ENCODE measurements at places on chromosomes 4 and X. TPM values are rescaled to one million over a fixed set of nuclear protein-coding genes. Genes with fewer than 3 reads are reported as not detected.
A peak's percentile ranks its signal among the peaks of the same experiment; 100 is the strongest.

MAGEA10 gene
- total RNA-seq, result not detected

RPA4 gene
- total RNA-seq, result not detected

PCSK1N gene
- 9.9 TPM for total RNA-seq

SLC38A5 gene
- 0.04 TPM for total RNA-seq

DNA sequence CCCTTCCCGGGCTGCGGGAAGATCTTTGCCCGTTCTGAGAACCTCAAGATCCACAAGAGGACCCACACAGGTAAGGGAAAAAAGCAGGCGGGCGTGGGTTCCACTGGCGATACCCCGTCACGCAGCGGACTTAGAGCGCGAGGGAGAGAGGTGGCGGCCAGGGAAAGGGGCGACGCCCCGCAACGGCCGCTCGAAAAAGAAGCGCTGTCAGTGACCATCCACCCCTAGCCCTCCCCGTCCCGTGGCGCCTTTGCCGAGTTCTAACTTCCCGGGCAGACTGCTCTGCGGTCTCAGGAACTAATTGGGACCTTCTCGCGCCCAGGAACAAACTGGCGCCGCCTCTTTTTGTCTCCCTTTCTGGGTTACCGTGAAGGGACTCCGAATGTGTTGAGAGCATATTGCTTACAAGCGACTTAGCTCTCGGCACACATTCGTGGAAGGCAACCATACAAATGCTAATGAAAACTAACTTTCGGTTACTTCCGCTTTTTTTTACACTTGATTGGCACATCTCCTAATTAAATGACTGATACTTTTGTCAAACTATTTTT is 1.8 kb downstream of the ZIC3 start:
- no peak for DNase-seq

- no peak for DNase-seq
These were observed 34.9 kb upstream of the CITED1 start for GRCh38 chrX:72340626-72341025.

DNA sequence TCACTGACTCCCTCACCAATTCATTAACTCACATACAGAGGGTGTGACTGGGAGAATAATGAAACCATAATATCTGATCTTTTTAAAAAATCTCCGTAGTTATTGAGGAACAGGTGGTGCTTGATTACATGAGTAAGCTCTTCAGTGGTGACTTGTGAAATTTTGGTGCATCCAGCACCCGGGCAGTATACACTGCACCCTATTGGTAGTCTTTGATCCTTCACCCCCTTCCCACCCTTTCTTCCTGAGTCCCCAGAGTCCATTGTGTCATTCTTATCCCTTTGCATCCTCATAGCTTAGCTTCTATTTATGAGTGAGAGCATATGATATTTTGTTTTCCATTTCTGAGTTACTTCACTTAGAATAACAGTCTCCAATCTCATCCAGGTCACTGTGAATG is 1143.8 kb downstream of the PCDH19 start:
- no peak for DNase-seq

DNA sequence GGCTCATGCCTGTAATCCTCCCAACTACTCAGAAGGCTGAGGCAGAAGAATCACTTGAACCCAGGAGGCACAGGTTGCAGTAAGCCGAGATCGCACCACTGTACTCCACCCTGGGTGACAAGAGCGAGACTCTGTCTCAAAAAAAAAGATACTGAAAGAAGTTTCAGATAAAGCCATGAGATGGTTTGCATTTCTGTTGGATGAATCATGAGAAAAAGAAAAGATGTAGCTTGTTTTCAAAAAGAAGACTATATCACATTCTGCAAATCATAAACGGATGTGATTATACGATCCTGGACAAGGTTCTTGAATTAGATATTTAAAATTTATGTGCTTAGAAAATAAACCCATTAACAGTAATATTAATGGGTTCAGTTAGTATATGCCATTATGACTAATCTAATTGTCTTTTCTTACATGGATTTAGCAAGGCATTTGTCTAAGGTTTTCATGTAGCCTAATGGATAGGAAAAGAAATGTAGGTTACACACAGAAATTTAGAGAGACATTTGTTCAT is 345.9 kb downstream of the SLC7A11 start:
- no peak for DNase-seq

- DNase-seq, result peak; percentile 47
These were observed 56.7 kb upstream of the ATOH1 start for GRCh38 chr4:93771640-93772411.

DNA sequence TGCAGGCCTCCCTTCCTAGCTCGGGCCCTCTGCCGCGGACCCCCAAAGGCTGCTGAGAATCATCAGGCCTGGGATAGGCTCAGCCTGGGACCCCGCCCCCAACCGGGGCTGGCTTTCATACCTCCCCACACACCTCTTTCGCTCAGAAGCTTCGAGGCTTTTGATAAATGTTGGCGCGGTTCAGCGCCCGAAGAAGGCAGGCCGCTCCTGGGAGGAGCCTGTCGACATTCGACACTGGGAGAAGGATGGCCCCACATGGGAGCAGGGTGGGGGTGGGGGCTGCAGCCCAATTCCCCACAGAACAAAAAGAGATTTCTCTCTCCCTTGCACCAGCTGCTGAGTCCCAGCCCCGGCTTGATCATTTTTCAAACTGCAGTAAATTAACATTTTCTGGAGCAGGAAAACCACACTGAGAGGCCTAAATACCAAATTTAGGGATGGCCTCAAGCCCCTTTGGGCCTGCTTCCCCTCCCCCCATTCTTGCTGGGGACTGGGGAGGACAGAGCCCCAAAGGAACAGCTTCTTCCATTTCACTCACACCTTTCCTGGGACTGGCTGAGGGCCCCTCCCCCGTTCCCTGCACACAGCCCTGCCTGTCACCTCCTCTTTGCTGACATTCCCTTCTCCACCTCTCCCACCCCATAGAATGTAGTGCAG is 112.9 kb upstream of the PJA1 start:
- no peak for DNase-seq

- DNase-seq, result no peak
These were observed 27.5 kb upstream of the ABCG2 start for GRCh38 chr4:88185906-88186305.
